ENCODE measurements at places on chromosomes 5 and 9. TPM values are rescaled to one million over a fixed set of nuclear protein-coding genes. Genes with fewer than 3 reads are reported as not detected.
A peak's percentile ranks its signal among the peaks of the same experiment; 100 is the strongest.

The BHMT2 gene
- total RNA-seq: not detected

The SIL1 gene
- total RNA-seq: 31.3 TPM

DNA sequence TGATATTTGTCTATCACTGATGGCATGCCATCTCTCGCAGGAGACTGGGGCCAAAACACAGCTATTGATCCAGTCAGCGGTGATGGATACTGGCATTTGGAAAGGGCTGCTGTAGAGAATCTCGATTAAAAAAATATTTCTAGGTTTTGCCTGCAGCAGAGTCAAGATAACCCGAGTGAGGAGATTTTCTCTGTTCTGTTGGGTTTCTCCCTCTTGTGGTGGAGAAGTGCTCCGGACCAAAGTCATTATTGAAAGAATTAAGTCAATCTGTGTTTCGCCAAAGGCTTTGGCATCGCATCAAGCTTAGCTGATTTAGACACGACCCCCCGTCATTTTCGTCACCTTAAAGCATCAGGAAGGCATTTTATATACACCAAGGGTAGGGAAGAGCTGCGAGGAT lies 97.1 kb upstream of the IRX2 start:
- peak; percentile 2 for DNase-seq

The CCNJL gene
- total RNA-seq: 3.1 TPM

DNA sequence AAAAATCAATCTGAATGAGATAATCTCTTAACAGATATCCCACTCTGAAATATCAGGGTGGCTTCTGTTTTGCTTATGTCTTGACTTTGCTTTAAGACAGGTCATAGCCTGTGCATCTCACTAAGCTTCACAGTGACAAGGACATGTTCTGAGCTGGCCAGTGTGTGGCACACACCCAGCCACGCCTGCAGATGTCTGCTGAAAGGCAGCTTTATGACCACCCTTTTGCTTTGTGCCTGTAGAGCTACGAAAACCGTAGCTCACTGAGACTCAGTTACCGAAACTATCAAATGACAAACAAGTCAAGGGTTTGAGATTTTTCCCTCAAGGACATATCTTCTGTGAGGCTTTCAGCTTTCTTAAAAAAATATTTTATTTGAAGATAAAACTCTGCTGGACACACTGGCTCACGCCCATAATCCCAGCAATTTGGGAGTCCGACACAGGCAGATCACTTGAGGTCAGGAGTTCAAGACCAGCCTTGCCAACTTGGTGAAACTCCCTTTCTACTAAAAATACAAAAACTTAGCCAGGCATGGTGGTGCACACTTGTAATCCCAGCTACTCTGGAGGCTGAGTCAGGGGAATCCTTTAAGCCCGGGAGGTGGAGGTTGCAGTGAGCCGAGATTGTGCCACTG lies 233.2 kb downstream of the SPATA31A1 start:
- peak; percentile 9 for DNase-seq

DNA sequence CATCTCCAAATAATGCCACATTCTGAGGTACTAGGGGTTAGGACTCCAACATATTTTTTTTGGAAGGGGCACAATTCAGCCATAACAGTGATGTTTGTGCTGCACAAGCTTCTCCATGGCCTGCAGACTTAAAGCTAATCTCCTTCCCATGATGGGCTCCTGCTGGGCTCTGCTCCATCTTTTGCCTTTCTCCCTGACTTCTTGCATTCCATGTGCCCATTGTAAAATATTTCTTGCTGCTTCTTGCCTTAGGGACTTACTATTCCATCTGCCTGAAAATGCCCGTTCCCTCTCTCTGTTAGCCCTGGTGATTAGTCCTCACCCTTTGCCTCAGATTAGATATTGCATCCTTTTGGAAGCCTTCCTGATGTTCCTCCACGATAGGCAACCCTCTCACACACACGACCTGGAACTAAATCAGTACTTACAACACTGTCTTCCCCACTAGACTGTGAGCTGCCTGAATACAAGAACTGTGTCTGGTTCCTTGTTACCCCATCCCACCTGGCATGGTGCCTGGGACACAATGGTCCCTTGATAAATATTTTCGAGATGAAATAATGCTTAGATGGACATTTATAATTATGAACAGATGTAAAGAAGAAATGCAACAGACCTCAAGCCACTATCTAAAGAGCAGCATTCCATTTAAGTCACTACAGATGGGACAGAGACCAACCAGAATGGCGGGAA lies 33.5 kb downstream of the OR1J1 start:
- no peak for DNase-seq

The GPSM1 gene
- 50.3 TPM for total RNA-seq

The CAMK4 gene
- total RNA-seq: not detected

GRCh38 chr9:13369431-13369830 lies 89.9 kb upstream of the MPDZ start:
- no peak for DNase-seq

DNA sequence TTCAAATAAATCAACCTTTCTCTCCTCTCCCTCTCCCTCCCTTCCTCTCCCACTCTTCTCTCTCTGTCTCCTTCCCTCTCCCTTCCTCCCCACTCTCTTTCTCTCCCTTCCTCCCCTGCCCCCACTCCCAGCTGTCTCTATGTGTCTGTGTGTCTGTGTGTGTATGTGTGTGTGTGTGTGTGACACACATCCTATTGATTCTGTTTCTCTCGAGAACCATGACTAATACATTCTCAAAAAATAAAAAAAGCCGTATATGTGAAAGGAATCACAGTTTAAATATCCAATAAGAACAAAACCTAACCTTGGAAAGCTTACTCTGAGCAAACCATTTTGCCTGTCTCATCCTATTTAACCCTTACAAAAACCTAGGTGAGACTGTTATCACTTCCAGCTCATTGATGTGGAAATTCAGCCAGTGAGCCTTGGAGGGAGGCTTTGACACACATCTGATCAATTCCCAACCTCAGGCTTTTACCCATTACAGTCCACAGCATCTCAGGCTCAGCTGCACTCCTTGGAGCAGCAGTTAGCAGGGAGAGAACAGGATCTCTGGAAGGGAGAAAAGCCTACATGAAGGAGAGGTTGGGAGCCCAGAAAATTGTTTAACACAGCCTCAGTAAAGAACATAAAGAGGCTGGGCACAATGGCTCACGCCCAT lies 8.3 kb downstream of the HSD17B3 start:
- DNase-seq: no peak

The TSLP gene
- not detected for total RNA-seq

The EMB gene
- total RNA-seq: 12.7 TPM

DNA sequence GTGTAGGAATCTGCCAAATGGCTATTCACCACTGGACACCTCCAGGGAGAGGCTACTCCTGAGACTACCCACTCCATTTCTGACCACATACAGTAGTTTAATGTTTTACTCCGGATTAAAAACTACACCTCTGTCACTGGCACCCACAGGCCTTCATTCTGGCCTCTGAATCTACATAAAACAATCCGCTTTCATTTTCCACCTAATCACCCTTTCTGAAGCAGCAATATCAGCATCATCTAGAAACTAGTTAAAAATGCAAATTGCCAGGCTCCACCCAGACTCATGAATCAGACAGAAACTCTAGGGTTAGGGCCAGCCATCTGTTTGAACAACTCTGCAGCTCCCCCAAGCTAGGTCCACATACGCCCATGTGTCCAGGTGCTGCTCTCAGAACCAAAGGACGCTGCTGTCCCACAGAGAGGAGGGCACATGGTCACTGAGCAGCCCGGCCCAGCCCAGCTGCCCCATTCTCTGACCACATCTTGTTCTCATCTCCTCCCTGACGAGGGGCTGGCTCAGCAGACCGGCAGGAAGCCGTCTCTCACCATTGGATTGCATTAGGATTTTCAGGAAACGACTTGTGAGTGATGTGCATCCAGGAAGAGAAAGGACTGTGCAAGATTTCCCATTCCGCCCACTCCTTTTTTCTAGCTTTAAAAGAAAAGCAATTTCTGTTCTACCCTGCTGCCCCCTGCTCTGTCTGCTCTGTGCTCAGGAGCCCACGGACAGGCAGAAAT lies 34.7 kb downstream of the ADAM19 start:
- peak; percentile 54 for DNase-seq

GRCh38 chr5:42840269-42840668 lies 28.6 kb upstream of the SELENOP start:
- DNase-seq: no peak

The KCNIP1 gene
- total RNA-seq: not detected

The OTULINL gene
- total RNA-seq: 0.25 TPM

GRCh38 chr5:133149345-133149744 lies 97.5 kb downstream of the HSPA4 start:
- DNase-seq: no peak

GRCh38 chr9:93533863-93534262 lies 42.5 kb upstream of the PHF2 start:
- no peak for DNase-seq

The SEC61B gene
- 84.4 TPM for total RNA-seq

The DDX4 gene
- not detected for total RNA-seq

The TRUB2 gene
- 31.8 TPM for total RNA-seq

The ECM2 gene
- not detected for total RNA-seq

The SAXO1 gene
- total RNA-seq: not detected

DNA sequence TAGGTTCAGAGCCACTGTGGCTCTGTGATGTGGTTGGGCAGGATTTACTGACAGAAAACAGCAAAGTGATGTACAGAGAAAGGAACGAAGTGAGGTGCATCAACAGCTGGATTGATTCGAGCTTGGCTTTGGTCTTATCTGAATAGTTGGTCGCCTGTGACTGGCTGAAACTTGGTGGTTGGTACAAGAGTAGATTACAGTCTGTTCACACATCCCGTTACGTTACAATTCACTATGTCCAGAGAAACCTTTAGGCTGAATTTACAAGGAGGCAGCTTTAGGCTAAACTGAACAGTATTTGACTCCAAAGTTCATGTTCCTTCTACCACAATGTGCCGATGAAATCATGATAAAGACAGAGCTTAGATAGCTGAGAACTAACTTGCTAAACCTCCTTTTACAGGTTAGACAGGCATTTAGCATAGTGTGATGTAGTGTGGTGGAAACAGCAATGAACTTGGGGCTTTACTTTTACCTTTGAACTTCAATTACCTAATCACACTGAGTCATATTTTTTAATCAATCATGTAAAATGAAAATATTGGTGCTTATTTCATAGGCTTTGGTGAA lies 210.2 kb upstream of the PUM3 start:
- no peak for DNase-seq

- peak; percentile 59 for DNase-seq
These were observed 118.6 kb downstream of the ZSWIM6 start for GRCh38 chr5:61450493-61451279.

DNA sequence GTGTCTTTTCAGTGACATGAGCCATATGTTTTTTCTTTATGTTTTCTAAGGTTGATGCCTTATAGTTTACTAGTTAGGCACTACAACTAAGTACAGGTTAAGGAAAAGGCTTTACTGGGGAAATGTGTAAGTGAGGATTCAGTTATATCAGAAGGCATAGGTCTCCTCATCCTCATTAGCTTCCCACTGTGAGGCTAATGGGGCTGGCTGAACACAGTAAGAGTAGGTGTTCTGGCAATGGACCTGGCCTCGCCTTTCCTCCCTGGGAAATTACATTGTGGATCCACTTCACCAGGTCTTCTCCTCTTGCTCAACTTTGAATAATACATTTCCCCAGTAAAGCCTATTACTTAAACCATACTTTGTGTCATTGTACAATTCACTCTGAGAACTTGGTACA lies 225.5 kb downstream of the PTPRD start:
- no peak for DNase-seq
